SJSA1 (cell line): ENCODE measurements at places on chromosomes 4 and X. TPM values are rescaled to one million over a fixed set of nuclear protein-coding genes. Genes with fewer than 3 reads are reported as not detected.

- no peak for DNase-seq
Measured at GRCh38 chr4:28709891-28710290, 1849.2 kb downstream of the STIM2 start.

Gene SSX5
- total RNA-seq = not detected in 2 replicates

Gene SSX3
- not detected in 2 replicates for total RNA-seq

Gene AMBN
- not detected in 2 replicates for total RNA-seq

Gene GAGE12H
- not detected in 2 replicates for total RNA-seq

Gene PCDH7
- total RNA-seq = 1.2 and 2.1 TPM in 2 replicates

DNA sequence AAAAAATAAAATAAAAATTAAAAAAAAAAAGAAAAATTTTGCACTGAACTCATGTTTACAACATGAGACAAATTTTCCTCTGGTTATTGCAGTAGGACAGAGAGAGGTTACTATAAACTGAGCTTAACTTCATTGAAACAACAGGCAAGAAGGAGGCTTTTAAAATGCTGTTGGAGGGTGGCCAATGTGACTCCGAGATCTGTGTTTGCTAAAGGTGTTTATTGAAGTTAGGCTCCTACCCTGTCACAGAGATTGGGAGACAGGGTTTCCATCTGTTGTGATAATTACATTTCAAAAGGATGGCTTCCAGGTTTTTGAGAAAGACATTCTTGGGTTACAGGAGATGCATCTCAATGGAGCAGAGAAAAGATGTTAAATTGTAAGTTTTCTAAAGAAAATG is 370.5 kb upstream of the HS3ST1 start:
- no peak for DNase-seq

GRCh38 chrX:37956223-37956622 is 50.1 kb upstream of the SYTL5 start:
- no peak for DNase-seq

DNA sequence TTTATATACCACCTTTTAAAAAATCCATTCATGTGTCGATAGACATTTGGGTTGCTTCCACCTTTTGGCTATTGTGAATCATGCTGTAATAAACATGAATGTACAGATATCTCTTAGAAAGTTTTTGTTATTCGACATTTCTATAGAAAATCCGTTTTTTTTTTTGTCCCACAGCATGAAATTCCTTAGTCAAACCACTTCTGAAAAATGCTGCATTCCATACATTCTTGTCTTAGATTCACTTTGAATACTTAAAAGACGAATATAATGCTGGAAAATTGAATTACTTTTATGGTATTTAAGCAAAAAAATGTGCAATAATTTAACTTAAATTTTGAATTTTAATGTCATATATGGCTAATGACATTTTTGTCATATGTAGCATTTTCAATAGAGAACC is 1345.5 kb downstream of the TECRL start:
- no peak for DNase-seq

GRCh38 chrX:150763810-150764209 is 70.6 kb downstream of the MTMR1 start:
- DNase-seq = no peak
